ENCODE measurements at places on chromosomes 6 and 20.

- DNase-seq = no peak
These were observed 22.9 kb upstream of the SPO11 start for GRCh38 chr20:57306747-57307146.

GRCh38 chr6:36698871-36699271, 1.2 kb downstream of the RAB44 start:
- no peak for DNase-seq

- no peak for DNase-seq
These were observed 1.3 kb upstream of the CDYL start for GRCh38 chr6:4774715-4775493.

DNA sequence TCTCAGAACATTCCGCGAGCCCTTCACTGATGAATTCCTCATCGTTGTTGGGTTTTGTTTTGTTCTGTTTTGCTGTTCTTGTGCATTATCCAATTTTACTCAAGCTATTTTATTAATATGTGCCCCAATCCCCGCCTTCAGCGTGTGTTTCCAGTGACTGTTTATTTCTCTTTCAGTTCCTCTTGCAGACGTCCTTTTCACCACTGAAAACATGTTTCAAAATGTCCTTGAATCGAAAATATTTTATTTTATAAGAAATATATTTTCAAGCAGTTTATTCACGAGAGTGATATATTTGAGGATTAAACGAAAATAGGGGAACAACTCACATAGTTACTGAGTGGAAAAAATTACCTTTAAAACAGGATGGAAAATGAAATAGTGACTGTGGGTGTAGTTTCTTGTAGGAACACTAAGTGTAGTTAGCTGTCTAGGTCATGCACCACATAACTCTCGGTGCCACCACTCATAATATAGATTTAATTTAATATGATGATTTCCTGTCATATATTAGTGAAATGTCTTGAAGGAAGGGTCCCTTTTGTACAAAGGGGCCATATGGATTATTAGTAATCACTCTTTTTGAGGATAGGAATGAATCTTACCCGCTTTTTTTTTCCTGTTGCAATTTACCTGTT, 45.3 kb upstream of the HDDC2 start:
- DNase-seq = no peak

DNA sequence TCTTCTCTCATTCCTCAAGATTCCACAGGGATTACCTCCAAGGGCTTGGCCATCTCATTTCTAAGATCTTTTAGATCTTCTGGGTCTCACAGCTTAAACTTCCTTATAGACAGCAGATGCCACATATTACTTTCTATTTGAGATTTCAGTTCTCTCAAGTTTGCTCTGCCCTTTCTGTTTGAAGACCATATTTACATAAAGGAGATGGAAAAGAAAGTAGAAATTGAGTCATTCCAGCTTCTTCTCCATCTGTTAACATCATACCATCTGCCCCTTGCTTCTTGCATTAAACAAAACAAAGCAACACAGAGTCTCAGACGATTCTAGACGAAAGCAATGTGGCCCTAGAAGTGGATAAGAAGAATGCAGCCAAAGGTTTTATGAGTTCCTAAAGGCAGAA, 203.4 kb downstream of the TTLL2 start:
- no peak for DNase-seq

DNA sequence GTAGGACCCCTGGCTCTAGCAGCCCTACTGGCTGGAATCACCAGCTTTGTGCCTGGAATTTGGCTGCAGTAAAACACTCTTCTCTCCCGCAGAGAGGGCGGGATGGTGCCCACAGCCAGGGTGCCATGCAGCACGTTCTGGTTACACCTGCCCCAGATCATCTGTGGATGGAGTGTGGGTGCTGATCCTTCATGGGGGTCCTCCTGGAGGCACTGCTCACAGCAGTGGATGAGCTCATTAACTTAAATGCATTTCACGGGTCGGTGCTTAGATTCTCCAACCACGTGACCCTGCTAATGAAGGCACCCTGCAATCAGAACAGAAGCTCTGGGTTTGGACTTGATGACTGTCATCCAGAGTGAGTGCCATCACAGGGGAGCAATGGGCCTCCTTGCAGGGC, 138.6 kb upstream of the AFDN start:
- no peak for DNase-seq

- no peak for DNase-seq
These were observed 8.7 kb downstream of the ZHX3 start for GRCh38 chr20:41308726-41309413.

DNA sequence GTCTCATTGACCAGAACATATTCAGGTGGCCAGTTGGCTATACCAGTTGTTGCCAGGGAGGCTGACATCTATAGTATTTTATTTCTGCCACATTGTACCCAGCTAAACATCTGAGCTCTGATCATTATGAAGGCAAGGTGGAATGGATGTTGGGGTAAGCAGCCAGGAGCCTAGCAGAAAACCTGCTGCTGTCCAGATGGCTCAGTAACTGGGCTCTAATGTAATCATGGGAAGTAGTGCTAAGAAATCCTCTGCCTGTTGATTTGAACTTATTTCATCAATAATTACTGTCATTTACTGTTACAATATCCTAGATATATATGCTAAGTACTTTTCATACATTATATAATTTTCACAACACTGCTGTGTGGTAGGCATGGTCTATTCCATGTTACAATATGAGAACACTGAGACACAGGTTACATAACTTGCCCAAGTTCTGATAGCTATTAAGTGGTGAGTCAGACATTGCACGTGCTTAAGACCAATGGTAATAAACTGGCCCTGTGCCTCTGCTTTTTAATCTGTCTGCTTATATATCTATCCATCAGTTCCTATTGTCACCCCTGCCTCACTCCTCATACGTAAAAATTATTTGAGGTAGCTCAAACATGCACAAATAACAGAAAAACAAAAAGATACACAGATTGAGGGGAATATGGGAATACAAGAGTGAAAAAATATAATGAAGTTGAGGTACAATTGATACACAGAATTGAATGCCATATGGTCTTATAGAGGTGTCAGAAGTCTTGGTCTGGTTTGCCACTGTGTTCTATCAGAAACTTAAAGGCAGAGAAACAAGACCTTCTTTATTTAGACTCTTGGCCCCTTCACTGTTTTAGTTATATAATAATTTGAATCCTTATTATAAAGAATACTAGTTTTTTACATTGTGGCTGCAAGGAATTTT, 25.2 kb downstream of the TBPL1 start:
- DNase-seq = peak; percentile 18

DNA sequence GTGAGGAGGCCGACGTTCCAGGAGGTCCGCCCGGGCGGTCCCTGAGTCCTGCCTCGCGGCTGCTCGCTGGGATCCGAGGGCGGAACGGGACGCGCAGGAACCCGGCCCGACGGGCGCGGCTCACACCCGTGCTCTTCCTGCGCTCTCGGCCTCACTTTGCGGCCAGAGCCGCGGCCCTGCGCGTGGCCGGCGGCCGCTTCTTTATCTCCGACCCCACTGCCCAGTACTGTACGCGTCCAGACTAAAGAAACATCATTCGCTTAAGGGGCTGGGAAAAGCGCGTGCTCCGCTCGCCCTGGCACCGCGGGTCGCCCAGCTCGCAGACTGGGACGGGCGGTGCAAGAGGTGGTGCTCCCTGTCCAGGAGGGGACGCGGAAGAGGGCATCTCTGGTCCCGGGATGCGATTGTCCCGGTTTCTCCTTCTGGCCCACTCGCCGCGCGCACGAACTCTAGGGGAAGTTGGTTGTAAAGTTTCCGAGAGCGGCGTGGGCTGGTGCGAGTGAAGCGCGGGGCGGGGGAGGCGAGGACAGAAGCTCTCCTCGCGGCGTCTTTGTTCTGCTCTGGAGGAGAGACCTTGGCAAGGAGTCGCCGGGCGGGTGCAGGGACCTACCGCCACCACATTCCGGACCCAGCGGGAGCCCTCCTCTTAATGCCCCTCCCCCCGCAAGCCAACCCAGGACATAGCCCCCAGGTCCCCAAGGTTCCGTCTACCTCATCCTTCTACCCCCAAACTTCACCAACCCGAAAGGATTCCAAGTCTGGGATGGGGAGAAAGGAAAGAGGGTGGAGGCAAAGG, 71.0 kb downstream of the SOX4 start:
- no peak for DNase-seq

GRCh38 chr6:127824061-127824460, 76.8 kb downstream of the THEMIS start:
- DNase-seq = no peak

- DNase-seq = no peak
These were observed 1.4 kb downstream of the ZNF184 start for GRCh38 chr6:27471365-27472115.

- no peak for DNase-seq
These were observed 6.0 kb downstream of the TREM1 start for GRCh38 chr6:41280381-41281057.

GRCh38 chr6:140445474-140446004, 1071.1 kb upstream of the CITED2 start:
- no peak for DNase-seq

DNA sequence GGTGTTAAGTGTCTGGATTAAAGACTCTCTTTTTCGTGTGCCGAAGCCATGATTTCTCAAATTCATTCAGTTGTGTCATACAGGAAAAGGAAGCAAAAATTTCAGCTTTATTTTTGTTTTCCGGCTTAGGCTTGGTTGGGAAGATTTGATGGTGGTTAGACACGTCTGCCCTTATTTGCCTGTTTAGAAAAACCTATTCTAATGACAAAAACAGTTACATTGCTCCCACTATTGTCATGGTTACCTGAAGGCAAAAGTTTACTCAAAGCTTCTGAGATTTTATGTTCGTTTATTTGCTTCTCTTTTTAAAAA, 982 bp downstream of the DNAJC5 start:
- DNase-seq = no peak

DNA sequence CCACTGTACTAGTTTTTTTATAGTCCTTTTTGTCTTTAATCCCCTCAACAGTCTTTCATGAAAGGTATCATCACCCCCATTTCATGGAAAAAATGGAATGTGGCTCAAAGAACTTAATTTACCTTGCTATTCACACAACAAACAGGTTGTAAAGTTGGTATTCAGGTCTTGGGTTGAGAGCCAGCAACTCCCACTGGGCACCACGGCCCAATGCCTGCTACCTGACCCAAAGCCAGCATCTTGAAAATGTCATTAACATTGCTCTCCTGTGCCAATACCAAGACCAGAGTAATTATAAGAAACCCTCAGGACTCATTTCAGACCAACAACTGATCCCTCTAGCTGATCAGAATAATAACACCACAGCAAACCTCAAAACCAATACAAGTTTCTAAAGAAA, 75.7 kb downstream of the METTL24 start:
- DNase-seq = no peak

DNA sequence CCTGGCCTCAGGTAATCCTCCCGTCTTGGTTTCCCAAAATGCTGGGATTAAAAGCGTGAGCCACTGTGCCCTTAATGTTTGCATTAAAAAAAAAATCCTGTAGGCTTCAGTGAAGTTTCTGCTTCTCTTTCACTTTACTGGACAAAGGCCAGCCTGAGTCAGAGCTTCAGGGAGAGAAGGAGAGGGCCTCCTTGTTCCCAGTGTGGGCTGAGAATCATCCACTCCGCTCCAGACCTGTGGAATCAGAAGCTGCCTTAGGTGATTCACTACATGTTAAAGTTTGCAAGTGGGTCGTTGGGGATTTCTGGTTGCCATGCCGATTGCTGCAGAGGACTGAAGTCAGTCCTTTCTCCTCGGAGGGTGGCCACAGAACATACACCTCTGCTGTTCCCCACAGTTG, 113.3 kb upstream of the EEF1E1 start:
- DNase-seq = no peak

- no peak for DNase-seq
These were observed 87.5 kb upstream of the NAA20 start for GRCh38 chr20:19929481-19930145.

DNA sequence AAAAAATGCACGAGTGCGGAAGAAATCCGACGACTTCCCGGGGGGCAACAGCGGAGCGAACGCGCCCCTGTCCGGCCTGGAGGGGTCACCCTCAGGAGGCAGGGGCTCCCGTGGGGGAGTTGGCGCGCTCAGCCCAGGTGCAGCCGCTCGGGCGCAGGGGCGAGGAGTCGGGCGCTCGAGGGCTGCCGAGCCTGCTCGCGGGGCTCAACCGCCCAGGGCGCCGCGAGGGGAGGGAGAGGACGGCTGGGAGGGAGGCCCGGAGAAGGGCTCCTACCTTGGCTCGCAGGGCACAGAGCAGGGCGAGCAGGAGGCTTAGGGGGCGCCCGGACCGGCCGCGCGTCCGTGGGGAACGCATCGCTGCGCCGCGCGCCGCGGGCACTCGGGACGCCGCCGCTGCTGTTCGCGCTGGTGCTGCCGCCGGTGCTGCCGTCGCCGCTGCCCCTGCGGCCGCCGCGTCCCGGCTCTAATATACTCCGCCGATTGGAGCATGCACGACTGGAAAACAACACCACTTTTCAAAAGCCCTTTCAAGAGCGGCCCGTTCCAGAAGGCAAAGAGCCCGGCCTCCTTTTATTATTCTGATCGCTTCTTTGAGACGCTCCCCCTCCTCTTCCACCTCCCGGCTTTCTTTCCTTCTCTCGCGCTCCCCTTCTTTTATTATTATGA, 490 bp downstream of the JAG1 start:
- no peak for DNase-seq

GRCh38 chr6:162178666-162179065, 548.9 kb downstream of the PRKN start:
- no peak for DNase-seq

DNA sequence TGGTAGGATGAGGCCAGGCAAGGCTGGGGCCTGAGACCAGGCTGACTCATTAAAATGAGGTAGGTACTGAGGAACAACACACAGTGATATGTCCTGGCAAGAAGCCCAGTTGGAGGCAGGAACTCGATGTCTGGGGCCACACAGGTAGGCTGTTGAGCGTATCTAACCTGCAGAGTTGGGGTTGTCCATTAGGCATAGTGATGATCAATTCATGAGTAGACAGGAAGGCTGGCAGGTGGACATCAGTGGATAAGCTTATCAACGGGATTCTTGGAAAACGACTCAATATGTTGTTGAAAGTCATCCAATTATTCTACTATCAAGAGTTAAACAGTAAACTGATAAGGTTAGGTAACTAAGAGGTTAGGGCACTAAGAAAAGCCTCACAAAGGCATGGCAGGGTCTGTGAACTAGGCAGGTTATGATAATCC, 193.2 kb upstream of the COL21A1 start:
- DNase-seq = no peak

Measured in H4 (cell line).